ENCODE measurements at places on chromosomes 7 and 10.

DNA sequence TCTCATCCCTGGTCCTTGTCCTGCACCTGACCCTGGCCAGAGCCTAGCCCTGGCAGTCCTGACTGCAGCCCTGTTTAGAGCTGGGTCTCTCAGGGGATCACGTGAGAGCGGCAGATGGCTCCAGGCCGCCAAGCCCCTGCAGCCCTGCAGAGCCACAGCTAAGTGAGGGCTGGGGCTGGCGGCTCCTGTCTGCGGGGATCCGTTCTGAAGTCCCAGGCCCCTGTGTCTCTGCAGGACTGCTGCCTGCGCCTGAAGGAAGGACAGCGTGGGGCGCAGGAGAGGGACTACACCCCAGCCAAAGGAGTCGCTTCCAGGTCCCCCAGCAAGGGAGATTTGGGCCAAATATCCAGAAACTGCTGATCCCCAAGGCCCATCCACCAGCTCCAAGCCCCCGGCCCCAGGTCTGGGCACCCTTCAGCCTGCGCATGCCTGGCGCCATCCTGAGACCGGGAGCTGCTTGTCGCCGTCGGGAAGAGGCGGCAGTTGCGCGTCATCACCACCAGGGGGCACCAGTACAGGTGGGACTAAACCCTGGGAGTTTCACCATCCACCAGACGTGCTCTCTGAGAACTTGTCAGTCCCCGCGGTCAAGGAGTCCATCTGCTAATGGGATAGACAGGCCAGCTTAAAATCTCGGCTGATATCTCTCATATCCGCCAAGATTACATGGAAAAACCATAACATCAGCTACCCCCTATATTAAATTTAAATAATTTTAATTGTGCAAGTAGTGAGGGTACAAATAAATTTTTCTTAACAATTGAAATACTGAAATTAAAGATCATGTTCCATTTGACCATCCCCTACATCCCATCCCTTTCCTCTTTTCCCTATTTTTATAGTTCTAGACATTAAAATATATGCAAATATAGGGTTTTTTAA lies 25.1 kb upstream of the GHRHR start:
- DNase-seq = peak; percentile 30

DNA sequence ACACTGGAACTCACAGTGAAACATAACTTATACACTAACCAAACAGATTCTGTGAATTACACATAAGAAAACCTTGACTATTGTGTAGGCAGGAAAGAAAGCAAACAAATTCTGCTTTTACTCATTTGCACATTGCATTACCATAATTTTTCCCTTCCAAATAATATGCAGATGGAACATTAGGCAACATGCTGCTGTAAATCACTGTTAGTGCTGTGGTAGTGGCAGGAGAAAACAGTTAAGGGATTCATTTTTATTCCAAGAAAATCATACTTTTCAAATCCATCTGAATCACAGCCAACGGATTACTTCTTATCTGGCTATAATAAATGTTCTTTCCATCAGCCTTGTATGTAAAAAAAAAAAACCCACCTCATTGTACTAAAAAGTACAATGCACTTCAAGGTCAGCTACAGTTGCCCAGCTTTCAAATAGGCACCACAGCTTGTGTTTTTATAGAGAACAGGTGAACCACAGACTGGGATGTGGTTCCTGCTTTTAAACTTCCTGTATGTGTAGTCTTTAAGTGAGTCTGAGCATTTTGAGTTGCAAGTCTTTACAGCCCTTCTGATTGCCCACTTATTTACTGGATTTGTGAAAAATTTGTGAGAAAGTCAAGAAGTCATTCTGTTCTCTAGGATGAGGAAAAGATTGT lies 590.0 kb upstream of the SEMA3D start:
- DNase-seq = no peak

DNA sequence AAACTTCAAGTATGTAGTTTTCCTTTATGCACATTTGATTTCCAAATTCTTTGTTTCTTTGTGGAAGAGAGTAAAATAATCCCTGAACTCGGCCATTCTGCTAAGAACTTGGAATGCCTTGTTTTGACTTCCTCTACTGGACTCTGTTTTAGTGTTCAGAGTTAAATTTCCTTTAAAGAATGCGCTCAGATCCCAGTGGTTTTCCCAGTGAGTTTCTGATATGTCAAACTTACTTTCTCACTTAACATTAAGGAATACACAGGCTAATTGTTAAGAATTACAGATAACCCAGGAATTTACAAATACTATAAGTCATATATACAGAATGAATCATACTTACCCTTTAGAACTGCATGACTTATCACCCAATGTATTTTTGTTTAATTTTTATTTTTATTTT lies 1067.6 kb upstream of the CELF2 start:
- no peak for DNase-seq

GRCh38 chr7:98917331-98917730 lies 39.0 kb downstream of the TRRAP start:
- no peak for DNase-seq

GRCh38 chr10:52359441-52359840 lies 45.4 kb downstream of the DKK1 start:
- no peak for DNase-seq

- DNase-seq = no peak
Observed at GRCh38 chr10:93475871-93476270, 6.3 kb downstream of the MYOF start.

DNA sequence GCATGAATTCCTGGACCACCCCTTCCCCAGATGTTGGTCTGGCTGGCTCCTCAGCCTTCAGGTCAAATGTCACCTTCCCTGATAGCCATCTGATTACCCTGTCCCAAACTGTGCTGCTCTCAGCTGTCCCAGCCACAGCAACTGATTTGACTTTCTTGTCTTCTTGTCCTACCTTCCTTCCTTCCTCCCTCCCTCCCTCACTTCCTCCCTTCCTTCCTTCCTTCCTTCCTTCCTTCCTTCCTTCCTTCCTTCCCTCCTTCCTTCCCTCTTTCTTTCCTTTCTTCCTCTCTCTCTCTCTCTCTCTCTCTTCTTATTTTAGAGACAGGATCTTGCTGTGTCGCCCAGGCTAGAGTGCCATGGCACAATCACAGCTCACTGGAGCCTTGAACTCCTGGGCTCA lies 242.5 kb downstream of the RPS24 start:
- no peak for DNase-seq

DNA sequence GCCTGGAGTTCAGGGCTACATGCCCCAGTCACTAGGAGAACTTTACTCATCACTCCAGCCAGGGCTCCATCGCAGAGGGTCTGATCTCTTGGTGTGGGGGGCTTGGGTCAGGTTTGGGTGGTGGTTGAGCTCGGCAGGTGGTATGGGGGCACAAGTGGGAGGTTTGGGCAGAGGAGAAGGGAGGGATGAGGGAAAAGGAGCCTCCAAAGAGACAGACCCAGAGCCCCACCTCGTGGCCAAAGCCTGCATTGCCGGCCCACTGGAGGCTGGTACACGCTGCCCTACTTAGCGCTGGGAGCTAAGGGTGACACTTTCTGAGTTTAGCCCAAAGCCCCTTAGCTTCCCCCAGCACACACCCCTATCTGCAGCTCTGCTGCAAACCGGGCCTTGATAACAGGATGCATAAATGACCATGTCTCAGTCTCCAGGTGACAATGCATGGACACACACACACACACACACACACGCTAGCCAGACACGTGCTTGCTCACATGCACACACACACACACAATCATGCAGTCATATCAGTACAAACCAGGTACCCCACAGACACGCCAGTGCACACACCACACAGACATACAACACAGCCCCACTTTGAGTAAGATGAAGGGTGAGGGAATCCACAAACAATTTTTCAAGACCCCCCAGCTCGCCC lies 14.7 kb downstream of the LZTS2 start:
- peak; percentile 52 for DNase-seq

- DNase-seq = no peak
Observed at GRCh38 chr7:20306180-20306946, 24.3 kb upstream of the ITGB8 start.

DNA sequence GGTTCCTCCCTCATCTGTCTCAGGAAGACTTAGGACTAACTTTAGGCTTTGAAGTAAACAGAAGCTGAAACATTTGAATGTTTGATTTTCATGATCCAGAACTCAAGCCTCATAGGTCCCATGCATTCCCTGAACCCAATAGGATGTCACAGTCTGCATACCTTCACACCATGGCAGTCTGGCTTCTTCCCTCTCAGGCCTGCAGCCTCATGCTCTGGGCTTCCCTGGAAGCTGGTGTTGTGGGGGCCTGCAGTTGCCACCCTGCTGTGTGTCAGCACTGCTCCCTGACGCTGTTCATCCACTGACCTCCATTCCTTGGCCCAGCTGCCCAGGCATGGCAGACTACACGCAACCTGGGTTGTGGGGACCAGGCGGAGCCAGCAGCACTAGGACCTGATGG lies 267.5 kb upstream of the KAT6B start:
- DNase-seq = no peak

DNA sequence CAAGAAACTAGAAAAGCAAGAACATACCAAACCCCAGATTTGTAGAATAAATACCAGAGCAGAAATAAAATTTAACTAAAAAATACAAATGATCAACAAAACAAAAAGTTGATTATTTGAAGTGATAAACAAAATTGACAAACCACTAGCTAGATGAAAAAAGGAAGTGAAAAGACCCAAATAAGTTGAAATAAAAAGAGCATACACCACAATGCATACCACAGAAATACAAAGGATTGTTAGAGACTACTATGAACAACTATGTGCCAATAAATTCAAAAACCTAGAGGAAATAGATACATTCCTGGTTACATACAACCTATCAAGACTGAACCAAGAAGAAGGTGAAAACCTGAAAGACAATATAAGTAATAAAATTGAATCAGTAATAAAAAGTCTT lies 333.4 kb downstream of the SH2D4B start:
- DNase-seq = no peak

GRCh38 chr10:27446091-27446918 lies 57.8 kb upstream of the RAB18 start:
- DNase-seq = no peak

- DNase-seq = no peak
Observed at GRCh38 chr10:69461243-69462025, 10.2 kb downstream of the TSPAN15 start.

GRCh38 chr7:12456506-12456905 lies 52.8 kb upstream of the VWDE start:
- no peak for DNase-seq

DNA sequence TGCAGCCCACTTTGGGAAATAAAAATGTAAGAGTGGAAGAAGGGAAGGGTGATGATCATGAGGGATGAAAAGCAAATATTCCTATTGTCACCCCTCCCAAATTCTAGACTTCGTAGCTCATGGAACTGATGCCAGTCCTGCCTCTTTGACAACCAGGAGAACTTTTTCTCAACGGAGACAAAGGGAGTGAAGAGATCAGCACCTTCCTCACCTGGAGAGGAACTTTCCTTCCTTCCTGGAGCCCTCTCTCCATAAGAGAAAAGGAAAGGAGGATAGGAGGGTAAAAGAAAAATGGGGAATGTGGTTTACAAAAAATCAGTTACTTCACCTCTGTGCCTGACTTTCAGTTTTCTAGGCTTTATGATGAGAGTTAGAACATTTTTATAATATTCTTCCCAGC lies 3.4 kb downstream of the TBX20 start:
- DNase-seq = no peak
